Temporal lobe (tissue), 4 donors: ENCODE measurements at places on chromosomes 4 and X. TPM values are rescaled to one million over a fixed set of nuclear protein-coding genes. Genes with fewer than 3 reads are reported as not detected.

Gene APLN
- 4.2 TPM for total RNA-seq

Gene MAN2B2
- 5.4 TPM for total RNA-seq

Gene AMBN
- 0.25 TPM for total RNA-seq

Gene GLRB
- 25.6 TPM for total RNA-seq

Gene FAM241A
- total RNA-seq, result 6.9 TPM

Gene TASL
- 0.49 TPM for total RNA-seq

Gene GPR173
- total RNA-seq, result 26.1 TPM

Gene CLDN22
- not detected for total RNA-seq
